ENCODE measurements at places on chromosomes 4 and X.

DNA sequence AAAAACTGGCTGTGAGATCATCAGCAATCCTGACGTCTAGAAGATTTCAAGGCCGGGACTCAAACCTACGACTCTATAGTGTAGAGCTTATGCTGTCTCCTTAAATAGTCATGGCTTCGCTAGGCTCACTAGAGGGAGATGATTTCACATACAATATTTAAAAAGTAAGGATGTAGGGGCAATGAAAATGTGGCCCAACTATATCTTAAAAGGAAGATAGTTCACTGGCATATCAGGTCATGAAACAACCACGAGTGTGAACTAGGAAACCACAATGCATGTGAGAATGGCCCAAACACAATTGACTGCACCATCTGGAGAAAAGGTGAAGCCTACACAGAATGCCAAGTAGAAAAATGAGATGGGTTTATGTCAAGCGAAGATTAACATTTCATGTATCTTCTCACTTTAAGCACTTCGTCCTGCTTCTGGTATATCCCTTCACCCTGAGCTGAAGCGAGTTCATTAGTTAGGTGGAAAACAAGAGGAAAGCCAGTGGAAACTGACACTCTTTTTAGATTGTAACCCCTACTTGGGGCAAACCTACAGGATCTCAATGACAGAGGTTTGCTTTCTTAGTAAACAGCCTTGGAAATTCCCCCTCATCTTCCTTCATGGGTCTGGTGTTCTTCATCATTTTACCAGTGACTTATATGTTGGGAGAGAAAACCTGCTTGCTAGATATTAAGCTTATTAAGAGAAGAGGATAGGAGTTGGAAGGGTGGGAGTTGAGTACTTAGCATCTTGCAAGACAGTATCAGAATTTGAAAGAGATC lies 17.4 kb downstream of the FAM9C start:
- DNase-seq = no peak

DNA sequence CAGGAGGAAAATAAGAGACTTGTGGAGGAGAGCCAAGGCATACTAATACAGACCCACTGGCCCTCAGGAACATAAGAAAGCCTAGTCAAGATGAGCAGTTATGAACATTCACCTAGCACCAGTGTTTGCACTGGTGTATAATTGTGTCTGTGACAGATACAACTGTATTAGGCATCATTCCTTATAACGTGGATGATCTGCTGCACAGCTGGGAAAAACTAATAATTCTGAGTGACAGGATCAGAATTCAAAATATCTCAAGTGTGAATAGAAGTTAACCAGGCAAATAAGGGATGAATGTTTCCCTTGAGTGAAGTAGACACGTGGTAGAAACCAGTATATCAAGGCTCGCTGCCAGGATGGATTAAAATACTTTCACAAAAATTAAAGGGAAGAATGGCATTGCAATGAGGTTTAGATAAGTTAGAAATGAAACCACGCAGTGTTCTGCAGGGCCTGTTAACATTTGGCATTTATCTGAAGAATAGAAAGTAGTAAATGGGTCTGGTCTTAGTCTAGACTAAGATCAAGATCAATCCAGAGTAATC lies 325.9 kb downstream of the EPHA5 start:
- no peak for DNase-seq

DNA sequence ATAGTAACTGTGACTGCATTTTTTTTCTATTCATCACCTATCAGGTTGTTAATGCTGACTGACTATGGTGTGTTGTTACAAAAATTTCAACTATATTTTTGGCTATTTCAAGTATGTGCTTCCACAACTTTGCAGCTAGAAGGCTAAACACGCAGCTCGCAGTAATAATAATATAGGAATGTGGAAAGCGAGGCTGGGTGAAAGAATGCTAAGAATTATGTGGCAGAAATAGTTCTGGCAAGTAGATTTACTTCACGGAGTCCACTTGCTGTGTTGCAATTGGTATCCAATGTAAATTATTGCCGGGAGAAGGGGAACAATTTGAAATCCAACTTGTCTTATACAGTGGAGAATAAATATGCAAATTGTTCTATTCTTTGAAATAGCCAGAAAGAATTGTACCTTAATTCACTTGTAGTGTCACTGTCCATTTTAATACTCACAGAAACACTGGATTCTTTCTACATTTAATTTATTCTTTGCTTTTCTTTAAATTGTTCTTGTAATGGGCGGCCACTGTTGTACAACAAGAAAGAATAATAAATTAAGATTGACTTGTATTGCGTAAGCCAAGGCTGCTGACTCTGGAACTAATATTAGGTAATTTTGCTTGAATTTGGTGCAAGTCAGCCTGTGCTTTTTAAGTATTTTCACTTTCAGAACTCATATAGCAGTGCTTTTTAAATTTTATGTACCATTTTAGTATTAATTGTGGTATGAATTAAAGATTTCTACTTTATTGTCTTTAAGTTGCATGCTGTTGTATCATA lies 154.9 kb downstream of the FRMPD4 start:
- DNase-seq = no peak

DNA sequence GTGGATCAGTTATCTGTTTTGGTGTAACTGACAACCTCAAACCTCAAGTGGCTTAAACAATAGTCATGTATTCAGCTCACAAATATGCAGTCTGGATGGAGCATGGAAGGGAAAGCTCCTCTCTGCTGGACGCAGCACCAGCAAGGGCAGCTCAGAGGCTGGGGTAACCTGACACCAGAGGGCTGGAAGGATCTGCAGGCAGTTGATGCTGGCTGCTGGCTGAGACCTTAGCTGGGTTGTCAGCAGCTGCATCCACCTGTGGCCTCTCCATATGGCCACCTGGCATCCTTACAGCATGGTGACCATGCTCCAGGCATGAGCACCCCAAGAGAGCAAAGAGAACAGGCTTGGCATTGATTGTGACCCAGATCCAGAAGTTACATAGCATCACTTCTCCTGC lies 46.7 kb downstream of the ENPP6 start:
- no peak for DNase-seq

DNA sequence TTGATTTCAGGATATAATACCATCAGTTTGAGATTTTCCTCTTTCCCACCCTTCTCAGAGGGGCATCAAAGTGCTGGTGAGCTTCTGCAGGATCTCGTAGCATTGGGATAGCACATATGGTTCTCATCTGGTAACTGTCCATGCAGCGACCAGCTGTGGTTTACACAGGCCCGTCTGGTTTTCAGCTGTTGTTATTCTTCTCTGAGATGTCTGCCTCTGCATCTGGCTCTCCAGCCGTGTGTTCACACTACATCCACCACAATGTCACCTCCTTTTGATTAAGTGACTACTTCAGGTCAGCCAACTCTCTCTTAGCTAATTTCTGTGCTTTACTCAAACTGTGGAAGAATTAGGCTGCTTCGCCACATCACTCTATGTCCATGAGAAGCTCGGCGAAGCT lies 676.7 kb upstream of the TENM3 start:
- DNase-seq = no peak

DNA sequence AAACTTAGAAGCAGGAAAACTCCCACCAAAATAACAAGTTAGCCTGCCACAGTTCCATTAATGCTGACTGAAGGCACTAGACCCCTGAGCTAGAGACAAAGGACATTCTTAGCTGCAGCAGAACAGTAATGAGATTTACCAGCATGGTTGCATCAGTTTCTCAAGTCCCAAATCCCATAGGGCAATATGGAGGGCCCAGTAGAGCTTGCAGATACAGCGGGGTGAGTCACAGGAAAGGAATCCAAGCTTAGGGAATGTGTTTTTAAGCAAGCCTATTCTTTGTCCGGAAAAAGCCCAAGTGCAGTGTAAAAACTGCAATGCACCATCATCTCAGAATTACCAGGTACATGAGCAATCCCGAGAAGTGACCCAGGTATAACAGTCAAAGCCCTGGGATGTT lies 51.3 kb upstream of the EXOC1L start:
- DNase-seq = peak; percentile 3

GRCh38 chrX:17643528-17643927 lies 93.8 kb upstream of the SCML1 start:
- DNase-seq = no peak

GRCh38 chrX:110284159-110284558 lies 33.7 kb downstream of the AMMECR1 start:
- DNase-seq = no peak

DNA sequence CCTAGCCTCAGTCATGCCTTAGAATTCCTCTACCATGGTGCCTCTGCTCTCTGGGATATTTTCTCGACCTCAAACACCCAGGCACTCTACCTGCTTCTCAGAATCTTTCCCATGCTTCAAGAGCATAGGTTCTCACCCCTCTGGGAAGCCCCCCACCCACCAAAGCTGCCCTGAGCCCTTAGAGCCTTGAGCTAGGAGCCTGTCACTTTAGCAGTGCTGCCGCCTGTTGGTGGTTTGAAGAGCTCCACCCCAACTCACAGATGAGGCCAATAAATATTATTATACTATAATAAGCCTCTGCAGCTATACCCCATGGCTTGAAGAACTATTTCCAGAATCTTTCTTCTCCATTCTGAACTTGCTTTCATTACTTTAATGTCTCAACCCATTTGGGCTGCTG lies 109.7 kb downstream of the RTL5 start:
- no peak for DNase-seq

DNA sequence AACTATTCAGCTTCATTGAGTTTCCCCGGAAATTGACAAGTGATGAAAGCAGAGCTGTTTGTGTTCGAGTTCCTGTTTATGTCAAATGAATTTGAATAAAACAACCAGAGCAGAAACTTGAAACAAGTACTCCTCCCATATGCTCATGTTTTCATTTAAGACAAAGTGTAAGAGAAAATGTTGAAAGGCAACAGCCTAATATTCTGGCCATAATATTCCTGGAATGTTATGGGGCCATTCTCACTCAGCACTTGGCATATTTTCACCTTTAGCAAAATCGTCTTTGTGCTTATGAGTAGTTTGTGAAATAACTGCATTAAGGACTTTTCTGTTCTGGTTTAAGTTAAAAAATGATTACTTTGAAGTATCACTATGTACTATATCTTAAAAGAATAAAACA lies 276.0 kb upstream of the FAT1 start:
- DNase-seq = no peak

- no peak for DNase-seq
Observed at GRCh38 chrX:2457289-2458133, 43.3 kb downstream of the DHRSX start.

Data from body of pancreas (tissue), 4 donors.